Chondrocyte (in vitro differentiated cells): ENCODE measurements at places on chromosomes 4 and X. TPM values are rescaled to one million over a fixed set of nuclear protein-coding genes. Genes with fewer than 3 reads are reported as not detected.
A peak's percentile ranks its signal among the peaks of the same experiment; 100 is the strongest.

GRCh38 chrX:120205816-120206753 is 44.5 kb upstream of the ZBTB33 start:
- no peak overlapping the region for H3K4me3 ChIP-seq
- no peaks in the 10 kb centered on the region for H3K27me3 ChIP-seq
- no peaks in the 10 kb centered on the region for H3K4me1 ChIP-seq
- H3K27ac ChIP-seq, result no peak overlapping the region

DNA sequence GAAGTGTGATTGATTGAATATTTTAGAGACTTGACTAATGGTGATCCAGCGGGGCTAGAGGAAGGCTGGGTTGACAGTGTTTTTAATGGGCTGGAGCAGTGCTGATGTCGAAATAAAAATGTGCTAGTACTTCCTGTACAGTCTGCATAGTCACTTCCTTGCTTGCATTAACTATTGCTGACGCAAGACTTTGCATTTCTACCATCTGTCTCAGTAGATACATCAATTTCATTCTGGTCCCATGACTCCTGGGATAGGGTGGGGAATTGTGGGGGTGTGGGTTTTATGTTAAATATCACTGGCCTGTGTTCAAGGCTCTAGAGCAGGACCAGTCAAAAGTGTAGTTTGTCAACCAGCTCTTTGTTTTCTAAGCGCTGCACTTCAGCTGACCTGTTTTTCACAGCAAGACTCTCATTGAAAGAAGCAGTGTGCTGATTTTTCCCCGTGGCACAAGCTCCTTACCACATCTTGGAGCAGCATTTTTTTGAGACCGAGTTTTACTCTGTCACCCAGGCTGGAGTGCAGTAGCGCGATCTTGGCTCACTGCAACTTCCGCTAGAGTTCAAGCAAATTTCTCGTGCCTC is 35.2 kb upstream of the PHEX start:
- H3K27ac ChIP-seq, result peak overlapping the region; percentile 57
- no peaks in the 10 kb centered on the region for H3K27me3 ChIP-seq
- H3K4me3 ChIP-seq, result no peak overlapping the region
- peaks cover 12% of the 10 kb centered on the region for H3K4me1 ChIP-seq
- peaks cover 22% of the 10 kb centered on the region for H3K36me3 ChIP-seq
- no peak for DNase-seq

DNA sequence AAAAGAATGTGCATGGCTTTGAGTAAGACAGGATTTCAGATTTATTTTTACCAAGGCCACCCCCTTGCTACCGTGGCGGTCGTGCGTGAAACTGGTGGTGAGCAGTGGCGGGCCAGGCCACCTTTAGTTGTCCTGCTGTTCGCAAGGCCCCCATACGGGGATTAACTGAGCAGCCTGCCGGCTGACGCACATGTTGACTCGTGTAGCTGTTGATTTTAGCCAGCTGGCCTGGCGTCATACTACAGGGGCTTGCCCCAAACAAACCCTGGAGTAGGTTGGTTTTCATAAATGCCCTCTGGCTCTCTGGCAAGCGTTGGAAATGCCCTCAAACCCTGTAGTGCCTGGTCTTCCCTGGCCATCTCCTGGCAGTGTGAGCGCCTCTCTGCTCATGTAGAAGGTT is 28.4 kb downstream of the WFS1 start:
- no peak overlapping the region for H3K27ac ChIP-seq
- no peaks in the 10 kb centered on the region for H3K27me3 ChIP-seq
- no peak for DNase-seq
- no peak overlapping the region for H3K4me3 ChIP-seq
- H3K4me1 ChIP-seq, result no peaks in the 10 kb centered on the region
- peaks cover 59% of the 10 kb centered on the region for H3K36me3 ChIP-seq

DNA sequence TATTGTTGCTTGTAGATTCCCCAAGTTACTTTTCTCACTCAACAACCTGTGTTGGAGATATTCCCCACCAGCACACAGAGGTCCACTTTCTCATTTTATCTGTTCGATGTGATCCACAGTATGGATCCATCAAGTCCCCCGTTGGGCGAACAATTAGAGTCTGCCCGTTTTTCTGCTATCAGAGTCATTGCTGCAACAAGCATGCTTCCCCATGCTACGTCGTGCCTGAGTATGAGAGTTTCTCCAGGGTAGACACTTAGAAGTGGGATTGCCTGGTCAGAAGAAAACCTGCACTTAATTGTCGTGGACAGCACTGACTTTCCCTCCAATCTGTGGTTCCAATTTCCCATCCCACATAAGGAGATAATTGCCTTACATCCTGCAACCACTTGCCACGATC is 62.7 kb upstream of the SHOX start:
- no peaks in the 10 kb centered on the region for H3K27me3 ChIP-seq
- DNase-seq, result no peak
- no peak overlapping the region for H3K4me3 ChIP-seq
- H3K4me1 ChIP-seq, result no peaks in the 10 kb centered on the region
- H3K27ac ChIP-seq, result no peak overlapping the region
- H3K36me3 ChIP-seq, result no peaks in the 10 kb centered on the region

GRCh38 chr4:187276736-187277408 is 553.2 kb upstream of the FAT1 start:
- H3K4me1 ChIP-seq, result peaks cover 3% of the 10 kb centered on the region
- no peak for DNase-seq
- no peak overlapping the region for H3K27ac ChIP-seq
- H3K27me3 ChIP-seq, result no peaks in the 10 kb centered on the region

DNA sequence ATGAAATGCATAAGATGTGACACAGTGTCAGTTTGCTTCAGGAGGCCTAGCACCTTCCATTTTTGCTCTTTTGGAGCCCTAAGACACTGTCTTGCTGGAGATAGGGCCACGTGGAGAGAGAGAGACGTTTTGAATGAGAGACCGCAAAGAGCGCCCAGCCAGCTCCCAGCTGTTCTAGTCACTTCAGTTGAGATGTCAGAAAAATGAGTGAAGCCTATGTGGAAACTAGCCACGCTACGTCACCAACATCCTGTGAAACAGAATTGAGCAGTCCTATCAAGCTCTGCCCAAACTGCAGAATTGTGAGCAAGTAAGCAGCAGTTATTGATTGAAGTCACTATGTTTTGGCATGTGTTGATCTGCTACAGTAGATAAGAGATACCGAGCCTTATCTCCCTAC is 13.1 kb downstream of the GPR82 start:
- no peak overlapping the region for H3K4me3 ChIP-seq
- peaks cover 9% of the 10 kb centered on the region for H3K4me1 ChIP-seq
- H3K27ac ChIP-seq, result no peak overlapping the region
- no peak for DNase-seq
- H3K36me3 ChIP-seq, result no peaks in the 10 kb centered on the region

- H3K36me3 ChIP-seq, result no peaks in the 10 kb centered on the region
- no peak overlapping the region for H3K4me3 ChIP-seq
- peak overlapping the region; percentile 74 for H3K27ac ChIP-seq
- DNase-seq, result no peak
Observed at GRCh38 chr4:20017777-20018115, 234.0 kb upstream of the SLIT2 start.

GRCh38 chr4:87853108-87853507 is 20.3 kb downstream of the MEPE start:
- H3K36me3 ChIP-seq, result no peaks in the 10 kb centered on the region
- H3K4me1 ChIP-seq, result peaks cover 8% of the 10 kb centered on the region
- no peak for DNase-seq
- no peak overlapping the region for H3K4me3 ChIP-seq
- no peaks in the 10 kb centered on the region for H3K27me3 ChIP-seq
- no peak overlapping the region for H3K27ac ChIP-seq

DNA sequence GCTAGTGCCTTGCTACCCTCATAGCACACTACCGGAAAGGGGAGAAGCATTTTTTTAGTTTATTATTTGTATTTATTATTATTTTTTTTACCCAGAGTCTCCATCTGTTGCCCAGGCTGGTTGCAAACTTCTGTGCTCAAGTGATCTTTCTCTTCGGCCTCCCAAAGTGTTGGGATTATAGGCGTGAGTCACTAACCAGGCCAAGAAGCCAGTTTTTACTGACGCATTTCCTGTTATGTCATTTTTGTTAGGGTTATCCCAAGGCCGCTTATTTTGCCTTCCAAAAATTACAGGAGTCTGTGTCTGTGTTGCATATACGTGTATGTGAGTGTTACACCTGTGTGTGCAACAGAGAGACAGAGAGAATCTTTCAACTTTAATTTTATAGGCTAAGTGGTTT is 404.5 kb downstream of the GBA3 start:
- no peak overlapping the region for H3K4me3 ChIP-seq
- no peaks in the 10 kb centered on the region for H3K4me1 ChIP-seq
- DNase-seq, result no peak

GRCh38 chr4:98452091-98452490 is 190.9 kb downstream of the RAP1GDS1 start:
- no peak for DNase-seq
- peaks cover 6% of the 10 kb centered on the region for H3K4me1 ChIP-seq
- H3K4me3 ChIP-seq, result no peak overlapping the region
- H3K36me3 ChIP-seq, result peaks cover 2% of the 10 kb centered on the region

- H3K27me3 ChIP-seq, result no peaks in the 10 kb centered on the region
- no peaks in the 10 kb centered on the region for H3K36me3 ChIP-seq
- H3K4me1 ChIP-seq, result peaks cover 36% of the 10 kb centered on the region
- no peak for DNase-seq
Observed at GRCh38 chr4:102761296-102761701, 531 bp upstream of the MANBA start.

DNA sequence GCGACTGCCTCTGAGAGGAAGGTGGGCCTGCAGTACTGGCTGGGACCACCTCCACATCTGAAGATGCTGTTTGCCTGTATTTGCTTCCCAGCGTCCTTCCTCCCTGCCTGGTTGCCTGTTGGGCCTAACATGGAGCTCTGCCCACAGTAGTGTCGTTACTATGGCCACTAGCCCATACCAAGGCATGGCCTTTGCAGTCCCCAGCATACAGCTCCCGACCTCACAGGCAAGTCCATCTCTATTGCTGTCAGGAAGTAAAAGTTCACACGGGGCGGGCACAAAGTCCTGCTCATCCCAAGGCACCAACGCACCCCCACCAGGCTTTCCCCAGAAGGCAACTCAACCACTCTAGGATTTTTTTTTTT is 71.6 kb downstream of the MAML3 start:
- DNase-seq, result no peak
- H3K27me3 ChIP-seq, result no peaks in the 10 kb centered on the region
- H3K36me3 ChIP-seq, result no peaks in the 10 kb centered on the region
- peaks cover 48% of the 10 kb centered on the region for H3K4me1 ChIP-seq
- no peak overlapping the region for H3K27ac ChIP-seq

GRCh38 chr4:78660559-78660958 is 109.0 kb downstream of the ANXA3 start:
- H3K27me3 ChIP-seq, result no peaks in the 10 kb centered on the region
- H3K4me1 ChIP-seq, result peaks cover 28% of the 10 kb centered on the region
- no peak overlapping the region for H3K27ac ChIP-seq
- no peak overlapping the region for H3K4me3 ChIP-seq

GRCh38 chr4:166635367-166635766 is 598.9 kb downstream of the SPOCK3 start:
- H3K27me3 ChIP-seq, result peaks cover 9% of the 10 kb centered on the region
- no peak overlapping the region for H3K27ac ChIP-seq
- peaks cover 1% of the 10 kb centered on the region for H3K36me3 ChIP-seq
- H3K4me1 ChIP-seq, result no peaks in the 10 kb centered on the region
- DNase-seq, result no peak

DNA sequence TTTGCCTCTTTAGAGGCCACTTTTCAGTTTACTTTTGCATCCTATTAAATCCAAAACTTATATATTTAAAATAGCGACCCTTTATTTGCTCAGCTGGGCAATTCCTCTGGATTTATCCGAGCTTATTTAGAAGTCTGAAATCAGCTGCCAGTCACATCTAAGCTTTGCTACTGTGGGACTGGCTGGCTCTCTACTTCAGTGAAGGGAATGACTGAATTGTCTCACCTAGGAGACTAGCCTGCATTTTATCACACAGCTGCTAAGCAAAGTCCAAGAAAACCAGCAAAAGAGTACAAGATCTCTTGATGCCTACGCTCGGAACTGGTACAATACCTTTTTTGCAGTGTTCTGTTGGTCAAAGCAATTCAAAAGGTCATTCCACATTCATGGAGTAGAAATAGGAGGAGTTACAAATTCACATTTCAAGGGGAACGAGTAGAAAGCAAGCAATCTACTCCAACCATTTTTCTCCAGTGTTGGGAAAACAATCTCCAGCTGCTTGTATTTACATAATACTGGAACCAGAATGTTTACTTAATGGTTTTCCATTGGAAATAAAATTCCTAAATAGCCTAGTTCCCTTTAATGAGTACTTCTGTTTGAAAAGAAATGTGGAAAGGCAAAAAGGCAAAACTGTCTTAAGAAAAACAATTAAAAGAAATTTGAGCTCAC is 160.2 kb downstream of the MAGEB5 start:
- no peak overlapping the region for H3K27ac ChIP-seq
- no peaks in the 10 kb centered on the region for H3K36me3 ChIP-seq
- H3K4me1 ChIP-seq, result no peaks in the 10 kb centered on the region
- no peak overlapping the region for H3K4me3 ChIP-seq

DNA sequence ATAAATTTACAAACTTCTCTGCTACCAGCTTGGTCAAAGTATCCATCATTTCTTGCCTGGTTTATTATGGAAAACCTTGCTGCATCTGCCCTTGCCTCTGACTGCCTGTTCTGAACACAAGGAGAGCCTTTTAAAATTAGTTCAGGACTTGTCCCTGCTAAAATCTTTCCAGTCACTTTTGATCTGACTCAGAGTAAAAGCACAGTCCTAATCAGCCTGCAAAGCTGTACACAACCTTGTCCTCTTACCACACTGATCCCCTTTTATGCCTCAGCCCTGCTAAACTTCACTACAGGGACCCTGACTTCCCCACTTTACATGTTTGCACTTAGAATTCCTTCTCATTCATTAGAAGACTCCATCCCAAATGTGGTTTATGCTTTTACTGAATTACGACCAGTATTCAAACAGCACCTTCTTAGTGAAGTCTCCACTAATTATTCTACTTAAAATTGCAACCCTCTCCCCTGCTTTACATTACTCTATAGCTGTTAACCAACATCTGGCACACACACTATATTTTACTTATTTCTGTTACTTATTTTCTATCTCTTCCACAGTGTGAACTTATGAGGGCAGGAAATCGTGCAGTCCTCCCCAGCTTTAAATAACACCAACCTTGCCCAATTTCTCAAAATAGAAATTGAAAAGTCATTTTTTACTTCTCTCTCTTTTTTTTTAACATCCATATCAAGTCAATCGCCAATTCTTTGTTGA is 6.3 kb downstream of the GABRA4 start:
- peaks cover 29% of the 10 kb centered on the region for H3K27me3 ChIP-seq
- no peak overlapping the region for H3K4me3 ChIP-seq
- no peak for DNase-seq
- no peaks in the 10 kb centered on the region for H3K4me1 ChIP-seq

The EVC gene
- 37.6 to 40.0 TPM (median 39.8 TPM) in 3 replicates for total RNA-seq

The ITIH6 gene
- total RNA-seq, result 0.08 to 0.15 TPM in 2 of 3 replicates, not detected in the other

The PNMA3 gene
- 0.12 to 0.67 TPM (median 0.67 TPM) in 3 replicates for total RNA-seq

The F8A3 gene
- 6.1 to 8.6 TPM (median 6.1 TPM) in 3 replicates for total RNA-seq

The ANKRD50 gene
- total RNA-seq, result 47.2 to 54.4 TPM (median 47.8 TPM) in 3 replicates
